ENCODE measurements at places on chromosomes 7 and 10.

DNA sequence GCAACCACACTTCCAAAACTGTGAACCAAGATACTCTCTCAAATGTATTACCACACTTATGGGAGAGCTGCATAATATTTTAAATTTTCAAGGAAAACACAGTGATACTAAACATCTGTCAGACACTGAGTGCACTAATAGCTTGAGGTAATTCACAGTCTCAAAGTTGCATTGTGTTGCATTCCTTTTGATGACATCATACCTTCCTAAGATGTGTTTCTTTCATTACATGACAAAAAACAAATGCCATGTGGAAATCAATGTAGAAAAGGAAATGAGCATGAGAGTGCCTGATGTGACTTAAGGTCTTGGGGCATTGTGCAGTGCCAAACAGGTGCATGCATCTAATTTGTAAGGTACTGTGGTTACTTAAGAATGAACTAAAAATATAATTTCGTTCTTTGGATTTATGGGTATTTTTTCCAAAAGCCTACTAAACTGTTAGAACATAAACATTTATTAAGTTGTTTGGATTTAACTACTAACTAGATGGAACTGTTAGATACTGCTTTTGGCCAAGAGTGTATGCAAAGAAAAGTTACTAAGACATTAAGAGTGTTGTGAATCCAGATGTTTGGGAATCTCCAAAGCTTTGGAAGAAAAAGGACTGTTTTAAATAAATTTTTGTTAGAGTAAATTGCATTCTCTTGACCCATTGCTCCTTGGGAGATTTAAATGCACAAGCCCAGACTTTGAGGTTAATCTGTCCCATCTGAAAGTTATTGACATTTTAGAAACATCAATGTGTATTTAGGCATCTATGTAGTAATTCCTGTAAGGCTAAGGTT lies 496.2 kb upstream of the SEMA3D start:
- DNase-seq, result no peak

DNA sequence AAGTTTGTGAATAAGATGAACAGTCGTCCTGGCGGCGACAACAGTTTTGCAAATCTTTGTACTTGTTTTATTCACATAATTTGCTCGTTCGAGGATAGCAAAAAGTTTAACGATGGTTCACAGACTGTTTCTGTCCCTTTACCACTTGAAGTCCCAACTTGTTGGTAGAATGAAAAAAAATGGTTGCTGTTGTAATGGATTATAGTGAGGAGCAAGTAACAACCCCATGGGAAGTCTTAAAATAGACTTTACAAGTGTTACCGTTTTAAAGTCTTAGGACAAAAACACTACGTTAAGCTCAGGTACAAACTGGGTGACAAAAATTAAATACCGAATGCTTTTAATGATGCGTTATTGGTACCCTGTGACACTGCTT lies 589 bp downstream of the LSM8 start:
- no peak for DNase-seq

DNA sequence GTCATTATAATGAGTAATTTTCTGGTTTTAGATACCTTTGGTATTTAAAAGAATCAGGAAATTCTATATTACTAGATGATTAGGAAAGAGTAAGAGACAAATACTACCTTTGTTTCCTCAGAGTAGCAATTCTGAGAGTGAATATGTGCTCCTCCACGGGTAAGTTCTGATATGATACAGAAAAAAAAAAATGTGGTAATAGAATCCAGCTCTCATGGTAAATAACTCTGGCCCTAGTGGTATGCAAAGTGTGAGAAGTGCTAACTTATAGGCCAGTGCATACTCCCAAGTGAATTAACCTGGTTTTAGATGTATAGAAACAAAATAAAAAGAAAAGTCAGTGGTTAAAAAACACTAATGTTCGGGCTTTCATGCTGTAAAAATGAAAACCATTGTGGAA lies 512.6 kb upstream of the SEMA3D start:
- no peak for DNase-seq

DNA sequence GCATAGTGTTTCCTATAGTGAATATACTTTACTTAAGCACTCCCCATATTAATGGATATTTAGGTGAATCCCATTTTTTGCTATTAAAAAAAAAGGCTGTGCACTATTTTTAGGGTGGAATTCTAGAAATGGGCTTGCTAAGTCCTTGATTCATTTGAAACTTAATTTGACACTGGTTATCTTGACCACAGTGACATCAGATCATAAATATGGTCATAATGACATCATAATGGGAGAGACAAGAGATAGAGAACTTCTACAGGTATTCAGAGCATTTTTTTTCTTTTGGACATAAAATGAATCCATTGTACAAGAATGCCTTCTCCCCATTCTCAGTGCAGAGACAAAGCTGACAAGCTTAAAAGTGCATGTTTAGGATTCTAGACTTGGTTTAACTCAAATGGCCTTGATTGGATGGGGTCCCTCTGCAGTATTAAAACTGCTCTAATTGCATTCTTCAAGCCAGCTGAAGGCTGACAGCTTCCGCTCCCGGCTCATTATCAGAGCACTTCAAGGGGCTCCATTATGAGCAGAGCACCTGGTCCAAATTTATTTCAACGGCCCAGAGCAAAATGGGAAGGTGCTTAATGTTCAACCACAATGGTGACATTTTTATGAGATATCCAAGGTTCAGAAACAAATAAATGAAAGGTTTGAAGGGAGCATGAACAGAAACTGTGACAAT lies 104.8 kb downstream of the JAZF1 start:
- DNase-seq, result no peak

DNA sequence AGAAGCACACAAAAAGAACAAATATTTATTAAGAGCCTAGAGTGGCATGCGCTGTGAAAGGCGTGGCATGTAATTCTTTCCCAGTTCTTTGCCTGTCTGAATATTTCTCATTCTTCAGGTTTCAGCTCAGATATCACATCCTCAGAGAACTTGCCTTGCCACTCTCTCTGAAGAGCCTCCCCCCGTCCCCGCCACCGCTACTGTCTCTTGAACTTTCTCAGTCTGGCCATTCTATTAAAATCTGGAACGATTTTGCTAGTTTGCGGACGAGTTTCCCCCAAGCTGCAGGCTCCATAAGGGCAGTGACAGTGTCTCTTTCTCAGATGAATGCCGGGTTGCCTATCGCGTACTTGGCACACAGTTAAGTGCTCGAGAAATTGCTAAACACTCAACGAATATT lies 787 bp upstream of the PLEKHA1 start:
- no peak for DNase-seq

DNA sequence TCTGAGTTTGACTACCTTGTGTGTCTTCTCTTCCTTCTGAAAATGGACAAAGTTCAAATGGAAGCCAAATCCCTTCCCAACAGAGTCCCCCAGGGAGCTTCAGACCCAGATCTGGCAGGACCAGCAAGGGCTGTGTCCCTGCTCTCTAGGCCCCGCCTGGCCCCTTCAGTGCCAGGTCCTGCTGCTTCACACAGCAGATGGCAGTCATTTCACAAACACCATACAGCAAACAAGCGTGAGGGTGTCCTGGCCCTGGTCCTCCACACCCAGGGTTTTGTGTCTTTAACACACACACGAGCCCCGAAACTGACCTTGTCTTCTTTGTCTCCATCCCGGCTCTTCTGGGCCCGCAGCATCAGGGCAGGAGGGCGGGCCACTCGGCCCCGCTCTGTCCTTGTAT lies 145.0 kb downstream of the TCERG1L start:
- DNase-seq, result no peak

- no peak for DNase-seq
Observed at GRCh38 chr10:102785818-102786217, 42.1 kb downstream of the WBP1L start.

DNA sequence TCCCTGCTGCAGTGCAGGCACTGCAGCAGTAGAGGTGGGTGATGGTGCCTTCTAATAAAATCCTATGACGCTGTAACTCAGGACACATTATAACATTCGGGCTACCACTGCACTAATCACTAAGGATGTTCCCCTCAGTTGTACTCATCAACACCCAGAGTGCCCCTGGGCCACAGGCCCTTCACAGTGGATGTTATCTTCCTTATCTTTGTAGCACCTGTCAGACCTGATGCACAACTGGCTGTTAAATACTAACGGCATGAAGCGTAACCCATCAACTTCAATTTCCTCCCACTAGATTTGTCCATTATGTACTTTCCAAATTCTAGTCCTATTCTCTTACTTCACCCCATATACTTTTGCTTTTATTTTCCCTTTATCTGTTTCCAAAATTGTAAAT lies 66.3 kb downstream of the PARD3 start:
- DNase-seq, result no peak

GRCh38 chr7:69412331-69413146 lies 185.7 kb upstream of the AUTS2 start:
- DNase-seq, result no peak

DNA sequence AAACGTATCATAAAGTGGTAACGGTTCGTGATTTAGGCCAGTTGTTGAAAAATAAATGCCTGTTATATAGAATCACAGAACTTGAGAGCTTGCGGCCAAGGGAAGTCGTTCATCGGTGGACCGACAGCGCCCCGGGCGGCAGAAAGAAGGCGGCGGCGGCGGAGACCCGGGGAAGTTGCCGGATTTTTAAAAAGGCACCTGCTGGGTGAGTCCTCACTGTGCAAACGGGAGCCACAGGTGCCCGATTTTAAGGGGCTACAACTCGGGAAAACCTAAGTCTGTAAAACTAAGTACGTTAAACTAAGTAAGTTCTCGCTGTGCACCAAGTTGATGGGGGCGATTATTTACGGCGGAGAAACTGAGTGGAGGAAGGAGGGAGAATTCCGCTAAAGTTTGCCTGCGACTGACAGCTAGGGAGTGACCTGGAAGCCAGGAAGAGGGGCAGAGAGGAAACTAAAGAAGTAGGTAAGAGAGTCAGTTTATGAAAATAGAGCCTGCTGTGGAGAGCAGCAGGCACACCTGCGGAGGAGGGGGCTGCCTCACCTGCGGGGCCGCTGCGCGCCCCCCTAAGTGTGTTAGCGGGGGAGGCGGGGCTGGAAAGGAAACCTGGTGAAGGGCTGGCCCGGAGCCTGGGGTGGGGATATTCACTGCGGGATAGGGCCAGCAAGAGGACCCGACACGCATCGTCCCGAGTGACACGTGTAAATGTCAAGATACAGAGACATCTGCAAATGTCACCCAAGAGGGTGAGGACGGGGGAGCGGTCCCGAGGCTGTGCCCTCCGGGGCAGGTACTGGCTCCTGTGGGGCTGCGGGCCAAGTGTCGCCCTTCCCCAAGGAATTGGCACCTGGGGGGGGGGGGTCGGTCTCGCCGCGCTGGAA lies 996 bp downstream of the ADAM12 start:
- DNase-seq, result peak; percentile 39

DNA sequence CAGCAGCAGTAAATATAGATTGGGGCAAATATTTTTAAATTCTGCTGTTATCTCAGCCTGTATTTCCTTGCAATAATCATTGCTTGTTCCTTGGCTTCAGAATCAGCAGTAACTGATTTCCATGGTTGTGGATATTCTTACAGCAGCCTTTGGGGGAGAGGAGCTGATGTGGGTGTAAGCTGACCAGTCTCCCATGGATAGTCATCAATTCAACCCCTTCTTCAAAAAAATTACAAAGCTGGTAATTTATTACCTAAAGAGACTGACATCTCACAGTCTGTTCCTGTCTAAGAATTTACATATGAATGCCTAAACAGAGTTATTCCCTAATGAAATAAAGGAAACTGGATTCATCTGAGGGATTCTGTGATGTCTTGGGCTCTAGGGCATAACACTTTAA lies 103.1 kb upstream of the CABCOCO1 start:
- DNase-seq, result no peak

DNA sequence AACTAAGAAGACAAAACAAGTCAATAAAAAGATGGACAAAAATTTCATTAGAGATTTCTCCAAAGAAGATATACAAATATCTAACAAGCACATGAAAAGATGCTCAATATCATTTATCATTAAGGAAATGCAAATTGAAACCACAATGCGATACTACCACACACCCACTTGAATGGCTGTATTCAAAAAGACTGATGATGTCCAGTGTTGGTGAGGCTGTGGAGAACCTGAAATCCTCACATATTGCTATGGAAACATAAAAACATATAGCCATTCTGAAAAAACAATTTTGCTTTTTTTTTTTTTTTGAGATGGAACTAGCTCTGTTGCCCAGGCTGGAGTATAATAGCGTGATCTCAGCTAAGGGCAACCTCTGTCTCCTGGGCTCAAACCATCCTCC lies 124.1 kb upstream of the LAMB4 start:
- no peak for DNase-seq

GRCh38 chr7:102849538-102849937 lies 63.3 kb upstream of the LRRC17 start:
- DNase-seq, result no peak

DNA sequence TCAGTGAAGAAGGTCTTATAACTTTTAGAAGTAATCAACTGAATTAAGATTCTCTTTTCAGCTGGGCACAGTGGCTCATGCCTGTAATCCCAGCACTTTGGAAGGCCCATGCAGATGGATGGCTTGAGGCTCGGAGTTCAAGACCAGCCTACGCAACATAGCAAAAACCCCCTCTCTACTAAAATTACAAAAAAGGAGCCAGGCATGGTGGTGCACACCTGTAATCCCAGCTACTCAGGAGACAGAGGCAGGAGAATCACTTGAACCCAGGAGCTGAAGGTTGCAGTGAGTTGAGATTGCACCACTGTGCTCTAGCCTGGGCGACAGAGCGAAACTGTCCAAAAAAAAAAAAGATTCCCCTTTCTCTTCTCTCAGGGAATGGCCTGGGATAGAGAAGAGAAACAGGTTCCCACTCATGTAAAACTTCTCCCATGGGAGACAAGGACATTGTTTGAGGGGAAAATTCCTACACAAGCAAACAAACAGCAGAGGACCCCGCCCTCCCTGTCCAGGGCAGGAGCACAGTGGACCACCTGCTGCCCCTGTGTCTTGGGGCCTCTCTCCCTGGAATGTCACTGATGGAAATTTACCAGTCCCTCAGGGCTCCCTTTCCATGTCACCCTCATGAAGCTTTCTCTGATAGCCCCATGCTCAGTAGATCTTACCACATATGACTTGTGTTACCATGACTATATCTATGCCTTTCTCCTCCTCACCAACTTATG lies 5.6 kb downstream of the IL2RA start:
- no peak for DNase-seq

DNA sequence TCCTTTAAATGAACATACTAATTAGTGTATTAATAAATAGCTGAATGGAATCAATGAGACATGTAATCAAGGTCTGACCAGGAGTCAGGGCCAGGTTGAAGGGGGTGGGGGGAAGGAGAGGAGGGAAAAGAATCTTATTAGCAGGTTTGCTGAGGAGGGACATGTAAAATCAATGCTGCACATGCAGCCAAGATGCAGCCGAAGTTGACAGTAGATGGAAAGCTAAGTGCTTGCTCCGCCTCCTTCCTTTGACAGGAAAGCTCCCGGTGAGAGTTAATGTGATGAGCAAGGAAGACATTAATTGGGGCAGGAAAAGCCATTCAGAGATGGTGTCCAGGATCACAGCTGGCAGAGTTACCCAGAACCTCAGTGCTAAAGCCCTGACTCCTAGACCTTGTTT lies 24.4 kb downstream of the PLXNA4 start:
- DNase-seq, result no peak

DNA sequence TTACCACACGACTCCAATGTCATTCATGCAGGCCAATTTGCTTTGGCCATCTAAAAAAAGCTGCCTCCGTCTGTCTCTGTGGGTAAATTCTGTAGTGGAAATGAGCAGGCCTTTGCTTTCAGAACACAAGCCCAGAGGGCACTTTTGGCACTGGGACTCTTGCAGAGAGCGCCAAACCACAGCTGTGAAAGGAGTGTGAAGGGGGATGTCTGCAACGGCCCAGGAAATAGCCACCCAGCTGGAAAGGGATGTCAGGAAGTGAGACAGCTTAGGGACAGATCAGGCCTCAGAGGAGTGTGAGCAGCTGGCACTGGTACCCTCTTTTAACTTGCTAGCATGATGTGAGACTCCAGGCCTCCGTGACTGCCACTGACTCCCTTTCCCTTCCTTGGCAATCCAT lies 152.4 kb downstream of the DKK1 start:
- no peak for DNase-seq

GRCh38 chr7:105402221-105403095 lies 13.7 kb upstream of the SRPK2 start:
- no peak for DNase-seq
